RPMI8226 (cell line): ENCODE measurements at places on chromosomes 2 and 18.

DNA sequence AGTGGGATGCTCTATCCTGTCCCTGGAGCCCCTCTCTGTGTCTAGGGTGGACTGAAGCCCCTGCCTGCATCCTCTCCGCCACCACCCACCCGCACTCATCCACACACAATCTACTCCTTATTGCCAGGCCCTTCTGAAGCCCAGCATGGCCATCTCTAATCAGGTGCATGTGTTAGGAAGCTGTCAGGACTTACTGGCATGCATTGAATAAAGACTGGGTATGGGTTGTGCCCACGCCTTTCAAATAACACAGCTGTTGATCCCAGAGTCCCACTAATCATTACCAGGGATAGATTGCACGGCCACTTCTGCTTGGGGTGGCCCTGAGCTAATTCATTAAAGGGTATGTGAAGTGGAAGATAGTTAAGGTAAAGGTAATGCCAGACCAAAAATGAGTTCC is 88.4 kb downstream of the CABLES1 start:
- peak; percentile 19 for DNase-seq

DNA sequence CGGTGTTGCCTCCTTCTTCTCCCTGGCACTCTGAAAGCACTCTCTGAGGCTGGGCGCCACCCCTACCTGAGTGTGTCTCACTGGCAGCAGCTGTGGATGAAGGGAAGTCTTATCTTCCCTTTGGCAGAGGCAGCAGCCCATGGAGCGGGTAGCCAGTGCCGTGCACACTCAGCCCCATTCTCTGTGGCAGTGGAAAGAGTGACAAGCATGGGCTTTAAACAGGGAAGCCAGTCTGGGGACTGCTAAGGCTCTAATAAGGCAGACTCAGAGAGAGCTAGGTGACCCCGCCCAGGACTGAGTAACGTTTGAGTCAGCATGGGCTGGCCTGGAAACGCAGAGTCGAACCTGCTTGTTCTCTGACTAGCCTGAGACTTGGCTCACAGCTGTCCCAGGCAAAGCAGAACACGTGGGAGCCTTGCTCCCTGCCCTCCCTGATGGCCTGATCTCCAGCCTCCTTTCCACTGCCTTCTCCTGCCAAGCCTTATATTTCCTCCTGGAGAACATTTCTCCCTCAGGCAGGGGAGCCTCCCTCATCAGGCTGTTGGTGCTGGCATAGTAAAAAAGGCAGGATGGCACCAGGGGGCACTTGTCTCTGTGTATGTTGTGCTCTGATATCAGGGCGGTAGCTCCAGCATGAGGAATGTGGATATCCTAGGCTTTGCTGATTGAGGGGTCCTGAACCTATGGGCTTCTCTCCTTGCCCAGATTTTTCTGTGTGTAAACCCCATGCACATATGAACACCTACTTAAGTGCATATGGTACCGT is 93.9 kb upstream of the LGALSL start:
- peak; percentile 67 for DNase-seq

DNA sequence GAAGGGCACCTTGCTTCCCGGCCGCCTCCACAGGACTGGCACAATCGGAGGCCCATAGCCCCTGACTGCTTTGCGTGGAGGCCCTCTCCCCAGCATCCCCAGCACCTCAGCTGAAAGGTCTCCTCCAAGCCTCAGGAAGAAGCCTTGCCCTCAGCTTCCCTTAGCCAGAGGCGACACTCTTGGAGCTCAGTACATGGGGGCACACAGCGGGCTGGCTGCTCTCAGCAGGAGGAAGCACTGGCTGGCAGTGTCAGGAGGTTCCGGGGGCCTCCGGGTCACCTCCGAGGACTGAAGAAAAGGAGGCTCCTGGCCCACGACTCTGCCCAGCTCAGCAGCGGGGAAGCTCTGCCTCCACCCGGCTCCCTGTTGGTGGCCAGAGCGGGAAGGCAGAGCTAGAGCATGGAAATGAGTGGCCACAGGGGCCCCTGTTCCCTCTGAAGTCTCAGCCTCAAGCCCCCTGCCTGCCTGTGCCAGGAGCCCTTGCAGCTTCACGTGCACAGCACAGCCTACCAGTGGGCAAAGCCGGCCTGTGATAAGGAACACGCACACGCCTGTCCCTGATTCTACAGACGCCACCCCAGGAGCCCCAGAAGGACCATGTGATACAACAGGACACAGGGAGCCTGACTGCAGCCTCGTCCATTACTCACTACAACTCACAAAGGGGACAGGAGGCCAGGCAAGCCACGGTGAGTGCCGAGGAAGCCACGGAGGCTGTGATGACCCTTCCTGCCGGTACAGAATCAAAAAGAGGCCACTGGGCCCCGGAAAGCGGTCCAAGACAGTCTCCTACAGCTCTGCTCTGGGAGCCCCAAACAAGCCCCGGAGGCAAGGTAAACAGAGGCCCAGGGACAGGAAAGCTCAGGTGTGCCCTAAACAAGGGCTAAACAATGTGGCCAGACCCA is 15.5 kb downstream of the HDAC4 start:
- DNase-seq, result no peak

DNA sequence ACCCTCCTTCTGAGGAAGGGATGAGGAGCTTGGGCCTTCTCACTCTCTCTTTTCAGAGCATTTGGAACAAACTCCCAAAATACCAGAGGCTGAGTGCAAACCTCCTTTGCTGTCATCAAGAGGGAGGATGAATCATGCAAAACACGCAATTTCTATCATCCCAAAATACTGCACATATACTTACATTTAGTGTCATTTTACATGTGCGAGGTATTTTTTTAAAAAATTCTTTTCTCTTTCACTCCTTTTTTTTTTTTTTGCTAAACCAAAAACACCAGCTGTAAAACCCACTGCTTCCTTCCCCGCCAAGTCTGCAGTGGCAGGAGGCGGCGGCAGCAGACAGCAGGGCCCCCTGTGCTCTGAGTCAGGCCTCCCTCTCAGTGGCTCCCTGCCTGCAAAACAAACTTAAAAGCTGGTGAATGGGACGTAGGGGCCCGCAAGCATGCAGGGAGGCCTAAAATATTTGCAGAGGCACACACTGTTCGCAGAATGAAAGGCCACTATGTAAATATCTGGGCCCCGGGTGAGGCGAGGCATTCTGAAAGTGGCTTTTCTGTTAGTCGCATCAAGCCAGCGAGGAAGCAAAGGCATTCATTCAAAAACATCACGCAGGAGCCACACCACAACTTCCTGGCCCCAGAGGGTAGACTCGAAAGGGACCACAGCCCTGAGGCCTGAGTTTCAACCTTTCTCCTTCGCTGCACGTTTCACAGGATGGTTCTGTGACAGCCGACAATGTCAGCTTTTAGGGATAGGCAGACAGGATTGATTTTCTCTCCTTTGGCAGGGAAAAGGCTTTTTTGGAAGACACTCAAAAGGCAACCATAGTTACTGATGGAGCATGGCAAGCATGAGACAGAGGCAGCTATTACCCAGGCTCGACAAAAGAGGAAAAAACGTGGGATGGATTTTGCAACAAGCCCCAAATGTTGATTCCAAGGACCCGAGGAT is 73.4 kb downstream of the ACTR2 start:
- DNase-seq, result no peak

- DNase-seq, result no peak
Observed at GRCh38 chr2:192025637-192026036, 169.1 kb downstream of the TMEFF2 start.

DNA sequence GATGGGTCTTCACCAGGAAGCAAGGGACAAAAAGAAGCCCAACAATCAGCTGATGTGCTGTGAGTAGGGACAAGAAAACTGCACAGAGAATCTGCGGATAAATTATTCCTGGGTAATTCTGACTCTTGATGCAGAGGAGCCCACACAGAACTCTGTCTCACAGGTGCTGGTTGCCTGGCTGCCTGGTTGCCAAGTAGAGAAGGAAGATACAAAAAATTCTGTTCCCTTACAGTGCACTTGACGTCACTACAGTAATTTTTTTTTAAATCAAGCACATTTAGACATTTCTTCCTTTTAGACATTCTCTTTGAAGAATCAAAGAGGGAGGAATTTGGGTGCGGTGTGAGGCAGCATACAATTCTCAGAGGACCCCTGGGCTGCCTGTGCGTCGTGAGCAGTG is 152.1 kb upstream of the SIX3 start:
- DNase-seq, result no peak

DNA sequence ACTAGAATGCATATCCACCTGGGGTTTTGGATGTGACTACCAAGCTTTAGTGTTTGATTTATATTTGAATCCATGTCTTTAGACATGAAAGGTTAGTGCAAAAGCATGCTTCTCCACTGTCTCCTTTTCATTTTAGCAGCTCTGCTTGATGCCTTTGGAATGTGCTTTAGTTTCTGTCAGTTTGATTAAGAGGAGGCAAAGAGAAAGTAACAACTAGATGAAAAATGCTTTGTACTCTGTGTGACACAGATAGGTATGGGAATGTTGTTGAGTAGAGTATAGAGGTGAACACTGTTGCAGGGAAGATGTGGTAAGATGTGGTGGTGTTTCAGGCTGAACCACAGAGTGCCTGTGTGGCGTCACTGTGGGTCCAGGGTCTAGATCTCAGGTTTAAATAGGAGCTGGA is 19.8 kb downstream of the PIK3C3 start:
- no peak for DNase-seq

GRCh38 chr2:29108225-29108624 is 7.0 kb upstream of the CLIP4 start:
- DNase-seq, result no peak

- DNase-seq, result no peak
Observed at GRCh38 chr2:205807229-205807628, 124.9 kb downstream of the NRP2 start.

DNA sequence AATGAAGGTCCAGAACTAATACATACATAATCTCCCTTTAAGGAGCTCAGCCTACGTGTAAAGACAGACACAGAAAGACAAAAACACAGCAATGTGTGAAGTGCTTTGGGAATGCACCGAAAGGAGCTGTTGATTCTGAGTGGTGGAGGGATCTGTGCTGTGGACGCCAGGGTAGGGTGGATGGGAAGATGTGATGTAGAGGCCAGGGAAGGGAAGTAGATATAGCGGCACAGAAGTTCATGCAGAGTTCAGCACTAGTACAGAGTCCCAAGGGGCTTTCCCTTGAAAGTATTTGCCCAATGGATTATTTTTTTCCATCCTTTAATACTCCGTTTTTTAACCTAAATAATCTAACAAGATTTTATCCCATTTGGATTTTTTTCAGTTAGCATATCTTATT is 32.1 kb upstream of the DOCK10 start:
- no peak for DNase-seq

DNA sequence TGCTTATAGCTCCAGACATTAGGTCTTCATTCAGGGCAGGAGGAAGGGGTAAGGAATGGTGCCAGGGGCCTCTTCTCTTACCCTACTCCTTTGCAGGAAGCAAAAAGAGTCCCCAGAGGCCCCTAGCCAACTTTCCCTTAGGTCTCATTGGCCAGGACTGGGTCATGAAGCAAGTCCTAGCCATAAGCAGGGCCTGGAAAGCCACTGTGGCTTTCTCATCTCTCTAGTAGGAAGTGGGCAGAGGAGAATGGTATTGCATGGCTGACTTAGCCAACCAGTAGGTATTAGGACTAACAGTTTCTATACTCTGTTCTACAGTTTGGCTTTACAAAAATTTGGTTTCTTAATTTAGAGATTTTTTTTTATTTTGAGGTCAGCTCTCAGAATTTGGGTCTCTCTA is 4.8 kb downstream of the FAM228A start:
- no peak for DNase-seq

GRCh38 chr2:22124003-22124402 is 1000.2 kb downstream of the TDRD15 start:
- DNase-seq, result no peak

GRCh38 chr2:144099780-144100377 is 420.0 kb downstream of the ZEB2 start:
- no peak for DNase-seq

- DNase-seq, result no peak
Observed at GRCh38 chr2:145194673-145195072, 674.8 kb upstream of the ZEB2 start.

GRCh38 chr2:97716695-97717612 is 3.6 kb downstream of the ZAP70 start:
- DNase-seq, result no peak

DNA sequence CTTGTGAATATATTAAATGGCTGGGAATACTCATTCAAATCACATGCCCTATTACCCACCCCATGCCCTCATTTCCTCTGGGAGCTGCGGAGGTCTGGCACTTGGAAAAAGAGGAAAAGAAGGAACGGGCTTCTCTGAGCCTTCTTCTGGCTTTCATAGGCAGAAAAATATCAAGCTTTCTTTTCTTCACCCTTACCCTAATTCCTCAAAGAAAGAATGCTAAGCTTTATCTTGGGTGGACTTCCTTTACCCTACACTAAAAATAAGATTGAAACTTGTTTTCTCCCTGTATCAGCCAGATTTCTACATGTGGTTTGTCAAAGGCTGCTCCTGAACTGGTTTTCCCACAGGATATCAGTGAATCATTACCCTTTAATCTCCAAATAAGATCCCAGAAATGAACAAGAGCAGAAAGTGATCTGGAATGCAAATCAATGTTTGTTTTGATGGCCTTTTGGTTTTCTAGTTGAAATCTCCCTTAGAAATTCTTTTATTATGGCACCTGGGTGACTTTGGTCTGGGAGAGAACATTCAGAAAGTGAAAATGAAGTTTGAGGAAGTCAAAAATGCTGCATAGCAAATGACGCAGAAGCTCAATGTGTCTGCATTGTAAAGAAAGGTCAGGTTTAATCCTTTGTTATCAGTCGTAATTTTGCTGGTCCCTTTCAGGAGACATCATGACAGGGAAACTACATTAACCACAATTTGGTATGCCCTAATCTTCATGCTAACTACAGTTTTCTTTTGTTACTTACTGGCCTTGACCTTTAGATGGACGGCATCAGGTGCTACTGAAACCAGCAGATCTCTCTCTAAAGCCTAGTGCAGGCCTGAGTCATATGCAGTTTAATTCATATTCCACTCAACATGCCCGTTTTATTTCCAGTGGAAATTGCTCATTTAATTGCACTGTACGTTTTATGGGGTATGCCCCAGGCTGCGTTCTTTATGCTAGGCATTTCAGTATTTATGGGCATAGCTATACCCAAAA is 46.6 kb upstream of the HNRNPA3 start:
- DNase-seq, result peak; percentile 77

DNA sequence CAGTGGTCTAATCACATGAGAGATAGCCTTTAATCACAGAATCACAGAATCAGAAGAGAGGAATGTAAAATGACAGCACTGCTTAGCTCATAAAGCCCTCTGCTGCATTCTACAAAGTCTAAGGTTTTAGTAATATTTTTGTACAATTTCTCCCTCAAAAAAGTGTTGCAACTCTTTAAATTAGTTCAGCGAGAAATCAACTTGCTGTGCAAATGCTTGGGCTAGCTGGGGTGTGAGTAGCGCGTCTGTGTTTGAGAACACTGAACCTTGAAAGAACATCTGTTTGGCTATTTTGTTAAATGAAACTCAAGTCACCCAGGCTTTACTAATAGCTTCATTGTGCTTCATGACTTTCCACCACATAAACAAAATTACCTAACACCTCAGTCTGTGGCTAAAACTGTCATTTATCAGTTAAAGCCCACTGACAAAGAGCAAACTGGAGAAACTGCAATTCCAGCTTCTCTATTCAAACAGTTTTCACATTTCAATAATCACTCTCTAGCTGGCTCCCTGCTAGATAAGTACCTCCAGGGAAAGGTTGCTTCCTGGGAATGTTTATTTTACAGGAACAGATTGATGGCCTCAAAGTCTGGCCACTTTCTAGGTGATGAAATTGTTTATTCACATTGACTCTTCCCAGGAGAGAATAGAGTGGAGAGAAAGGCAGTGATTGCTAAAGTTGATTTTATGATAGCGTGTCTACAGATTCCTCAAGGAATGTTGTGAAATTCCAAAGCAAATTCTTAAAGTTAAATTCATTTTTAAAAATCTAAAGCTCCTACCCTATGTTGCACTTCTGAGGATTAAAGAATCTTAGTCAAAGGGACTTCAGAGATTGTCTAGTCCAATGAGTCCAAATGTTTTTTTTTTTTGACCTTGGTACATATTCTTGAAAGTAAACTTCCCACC is 36.0 kb upstream of the STAT1 start:
- DNase-seq, result no peak
